ENCODE measurements at places on chromosomes 2 and 18.

- no peak for DNase-seq
These were observed 79.0 kb downstream of the HDAC4 start for GRCh38 chr2:239321596-239322415.

DNA sequence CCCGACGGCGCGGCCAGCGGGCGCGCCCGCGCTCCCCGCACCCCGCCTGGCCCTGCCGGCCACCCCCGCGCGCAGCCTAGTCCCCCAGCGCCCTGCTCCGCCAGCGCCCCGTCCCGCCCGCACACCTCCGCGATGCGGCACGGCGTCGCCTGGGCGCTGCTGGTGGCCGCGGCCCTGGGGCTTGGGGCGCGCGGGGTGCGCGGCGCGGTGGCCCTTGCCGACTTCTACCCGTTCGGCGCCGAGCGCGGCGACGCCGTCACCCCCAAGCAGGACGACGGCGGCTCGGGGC lies 232 bp downstream of the SNED1 start:
- DNase-seq, result no peak

- DNase-seq, result no peak
These were observed 7.3 kb downstream of the TNFRSF11A start for GRCh38 chr18:62332431-62332830.

GRCh38 chr18:13599031-13599430 lies 127.3 kb downstream of the FAM210A start:
- no peak for DNase-seq

DNA sequence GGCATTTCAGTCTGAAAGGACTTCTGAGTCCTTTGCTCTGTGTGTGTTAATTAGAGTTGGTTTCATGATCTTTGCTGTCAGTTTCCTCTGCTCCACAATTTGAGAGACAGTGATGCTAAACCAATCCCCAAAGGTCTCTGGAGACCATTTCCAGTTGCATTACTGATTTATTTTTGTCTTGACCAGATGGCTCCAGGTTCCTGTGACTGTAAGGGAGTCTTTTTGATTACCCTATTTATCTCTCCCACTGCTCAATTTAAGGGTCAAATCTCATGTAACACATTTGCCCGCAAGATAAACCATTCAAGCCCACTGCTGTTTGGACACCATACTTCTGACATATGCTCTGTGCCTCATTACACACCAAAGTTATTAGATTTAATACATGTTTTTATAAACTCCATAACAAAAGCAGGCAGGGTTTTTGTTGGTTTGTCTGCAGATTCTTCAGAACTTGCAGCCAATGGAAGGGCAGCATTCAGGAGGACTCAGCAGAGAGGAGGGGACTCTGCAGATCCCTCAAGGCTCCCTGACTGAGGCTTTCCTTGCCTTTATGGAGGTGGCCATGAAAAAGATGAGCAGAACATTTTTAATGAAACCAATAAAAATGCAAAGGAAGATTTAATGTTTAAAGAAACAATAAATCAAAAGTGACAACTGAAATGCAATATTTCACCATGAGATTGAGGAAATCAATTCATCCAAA lies 889.3 kb upstream of the CELF4 start:
- no peak for DNase-seq

DNA sequence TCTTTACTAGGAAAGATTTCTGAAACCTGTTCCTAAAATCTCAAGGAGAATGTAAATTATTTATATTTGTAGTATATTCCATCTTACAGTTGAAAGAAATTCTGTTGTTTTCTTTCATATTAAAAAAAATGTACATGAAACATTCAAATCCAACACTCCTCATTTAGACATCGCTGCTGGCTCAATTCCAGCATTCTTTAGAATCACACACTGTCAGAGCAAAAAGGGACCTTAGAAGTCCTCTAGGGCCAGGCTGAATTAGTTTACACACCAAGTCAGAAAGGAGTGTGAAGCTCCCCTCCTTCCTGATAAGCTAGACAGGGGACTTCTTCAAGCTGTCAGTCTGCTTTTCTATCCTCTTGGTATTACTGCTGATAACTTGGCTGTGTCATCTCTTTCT lies 158.6 kb upstream of the LTBP1 start:
- DNase-seq, result no peak

DNA sequence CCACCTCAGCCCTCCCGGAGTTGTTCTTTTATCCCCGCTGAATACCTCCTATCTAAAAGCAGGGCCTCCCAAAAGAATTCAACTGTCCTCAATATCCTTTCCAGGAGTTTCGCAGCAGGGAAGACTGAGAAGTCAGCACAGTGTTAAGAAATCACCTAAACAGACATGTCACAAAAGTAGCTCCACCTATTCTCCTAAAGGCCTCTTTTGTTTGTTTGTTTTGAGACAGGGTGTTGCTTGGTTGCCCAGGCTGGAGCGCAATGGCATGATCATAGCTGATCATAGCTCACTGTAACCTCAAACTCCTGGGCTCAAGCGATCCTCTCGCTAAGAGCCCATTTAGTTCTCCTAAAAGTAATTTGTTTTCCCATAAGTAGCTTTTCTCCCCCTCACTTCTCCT lies 53.8 kb downstream of the TEX44 start:
- no peak for DNase-seq

DNA sequence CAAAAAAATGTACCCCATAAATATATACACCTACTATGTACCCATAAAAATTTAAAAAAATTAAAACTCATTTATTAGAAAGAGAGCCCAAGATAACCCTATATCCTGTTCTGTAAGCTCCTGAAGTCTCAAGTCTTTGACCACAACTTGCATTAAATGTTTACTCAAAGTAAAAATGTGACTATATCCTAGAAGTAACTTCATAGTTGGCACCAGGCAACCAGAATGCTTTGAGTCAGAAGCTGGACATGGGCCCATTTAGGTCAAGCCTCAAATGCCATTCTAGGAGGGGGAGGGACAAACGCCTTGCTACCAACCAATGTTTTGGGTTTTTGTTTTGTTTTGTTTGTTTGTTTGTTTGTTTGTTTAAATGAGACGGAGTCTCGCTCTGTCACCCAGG lies 9.3 kb upstream of the TBC1D8 start:
- DNase-seq, result no peak

DNA sequence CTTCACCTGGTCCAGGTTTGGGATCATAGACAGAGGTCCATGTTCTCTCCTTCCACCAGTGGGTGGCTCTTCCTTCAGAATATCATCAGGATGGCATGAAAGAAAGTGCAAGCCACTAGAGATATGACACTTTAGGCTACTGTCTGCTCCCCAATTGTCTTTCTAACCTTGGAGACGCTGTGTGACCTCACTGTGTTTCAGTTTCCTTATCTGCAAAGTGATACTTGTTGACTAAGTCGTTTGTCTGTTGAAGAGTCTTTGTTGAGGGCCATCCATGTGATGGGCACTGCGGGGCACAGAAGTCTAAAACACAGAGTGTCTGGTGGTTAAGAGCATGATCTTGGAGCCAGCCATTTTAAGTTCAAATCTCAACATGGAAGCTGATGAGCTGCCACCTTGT lies 259.9 kb upstream of the THSD7B start:
- no peak for DNase-seq

- DNase-seq, result no peak
These were observed at the start of gene NLRC4 for GRCh38 chr2:32264422-32265105. Gene NLRC4 (minus strand): TSS chr2:32264886. CDS start chr2:32256775, 8,111 bp downstream.

DNA sequence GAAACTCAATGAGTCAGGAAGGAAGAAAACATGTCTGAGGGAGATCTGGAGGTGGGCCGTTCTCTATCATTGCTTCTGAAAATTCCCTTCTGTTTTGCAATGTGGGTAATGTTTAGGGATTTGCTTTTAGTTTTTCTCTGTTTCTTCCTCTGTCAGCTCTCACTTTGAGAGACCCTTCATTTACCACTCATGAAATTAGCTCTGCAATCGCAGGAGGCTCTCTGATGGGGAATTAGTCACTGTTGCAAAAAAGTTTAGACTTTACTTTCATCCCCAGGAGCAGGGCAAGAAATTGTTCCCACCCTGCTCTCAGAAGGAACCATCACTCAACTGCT lies 80.0 kb upstream of the MAP4K3 start:
- no peak for DNase-seq

DNA sequence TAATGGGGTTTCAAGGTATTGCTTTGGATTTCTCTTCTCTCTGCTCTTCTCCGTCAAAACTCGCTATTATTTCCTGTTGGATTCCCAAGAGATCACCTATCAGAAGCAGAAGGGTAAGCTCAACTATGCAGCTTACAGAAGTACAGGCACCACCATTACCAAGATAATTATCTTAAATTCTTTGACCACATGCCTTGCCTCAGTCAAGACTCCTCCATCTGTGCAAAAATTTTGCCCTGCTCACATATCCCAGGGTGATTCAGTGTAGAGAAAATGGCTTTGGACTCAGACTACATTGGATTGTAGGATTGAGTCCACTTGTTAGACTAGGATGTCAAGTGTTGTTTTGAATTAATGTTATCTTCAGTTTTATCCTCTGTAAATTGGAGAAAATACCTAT lies 698.7 kb downstream of the TDRD15 start:
- no peak for DNase-seq

- DNase-seq, result no peak
These were observed 5.4 kb upstream of the SALL3 start for GRCh38 chr18:78974115-78974761.

GRCh38 chr2:28471214-28471613 lies 24.6 kb upstream of the PLB1 start:
- no peak for DNase-seq

- no peak for DNase-seq
These were observed 166.6 kb downstream of the TNS1 start for GRCh38 chr2:217835931-217836891.

GRCh38 chr2:120494446-120494845 lies 148.5 kb downstream of the INHBB start:
- DNase-seq, result no peak

DNA sequence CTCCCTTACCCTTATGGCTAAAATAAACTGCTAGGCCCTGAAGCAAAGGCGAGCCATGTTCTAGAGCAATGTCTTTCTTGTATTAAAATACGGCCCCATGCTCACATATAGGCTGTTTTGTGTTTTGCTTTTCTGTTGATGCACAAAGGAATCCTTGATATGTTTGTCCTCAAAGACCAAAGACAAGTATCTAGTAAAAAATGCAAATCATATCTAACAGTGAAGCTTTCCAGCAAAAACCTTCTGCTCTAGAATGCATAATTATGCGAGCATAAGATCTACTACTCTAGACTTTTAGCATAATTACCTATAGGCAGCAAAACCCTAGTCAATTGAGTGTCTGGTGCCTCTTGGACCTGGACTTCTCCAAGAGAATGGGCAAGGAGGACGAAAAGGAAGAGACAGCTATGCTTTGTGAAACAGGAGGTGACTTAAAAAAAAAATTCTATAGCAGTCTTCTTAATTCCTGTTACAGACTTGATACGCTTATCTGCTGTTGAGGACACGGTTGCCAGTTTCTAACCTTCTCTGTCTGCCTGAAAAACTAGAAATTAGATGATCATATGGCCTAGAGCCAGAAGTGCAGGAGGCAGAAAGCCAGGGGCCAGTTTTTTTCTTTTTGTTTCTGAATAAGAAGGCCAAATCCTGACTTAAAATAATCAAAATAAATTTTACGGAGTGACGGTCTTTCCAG lies 1.5 kb upstream of the AMMECR1L start:
- no peak for DNase-seq

- DNase-seq, result no peak
These were observed 98.5 kb upstream of the BOD1L2 start for GRCh38 chr18:57048351-57048750.

DNA sequence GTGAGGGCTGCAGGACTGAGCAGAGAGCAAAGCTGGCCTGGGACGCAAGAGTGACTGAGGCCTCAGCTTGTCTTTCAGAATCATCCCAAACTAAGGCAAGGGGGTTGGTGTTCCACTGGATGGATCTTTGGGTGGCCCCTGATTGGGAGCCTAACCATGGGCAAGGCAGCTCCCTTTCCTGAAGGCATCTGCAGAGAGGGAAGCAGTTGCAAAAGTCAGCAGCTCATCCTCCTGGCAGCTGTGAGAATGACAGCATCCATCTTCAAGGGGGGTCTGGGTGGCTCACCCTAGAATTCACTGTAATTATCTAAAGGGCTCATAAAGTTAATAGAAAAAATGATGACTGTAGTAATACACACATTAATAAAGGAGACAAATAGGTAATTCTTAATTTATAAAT lies 46.5 kb upstream of the RAB31 start:
- no peak for DNase-seq

DNA sequence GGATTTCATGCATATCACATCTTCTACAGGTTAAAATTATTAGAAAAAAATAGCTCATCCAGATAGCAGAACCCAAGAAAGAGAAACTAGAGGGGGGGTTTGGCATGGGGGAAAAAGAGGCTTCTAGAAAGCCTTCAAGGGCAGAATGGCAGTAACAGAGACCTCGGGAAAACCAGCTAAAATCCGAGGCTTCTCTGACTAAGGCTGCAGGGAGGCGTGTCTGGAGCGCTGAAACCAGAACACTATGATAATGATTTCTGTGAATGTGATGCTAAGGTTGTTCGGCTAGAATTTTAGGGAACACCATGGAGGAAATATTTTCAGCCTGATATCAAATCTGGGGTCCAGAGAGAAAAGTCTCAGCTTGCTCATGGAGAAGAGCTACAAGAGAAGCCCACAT lies 73.0 kb downstream of the ATP8B1 start:
- no peak for DNase-seq

- no peak for DNase-seq
These were observed 372.6 kb downstream of the SOX11 start for GRCh38 chr2:6064757-6065156.

DNA sequence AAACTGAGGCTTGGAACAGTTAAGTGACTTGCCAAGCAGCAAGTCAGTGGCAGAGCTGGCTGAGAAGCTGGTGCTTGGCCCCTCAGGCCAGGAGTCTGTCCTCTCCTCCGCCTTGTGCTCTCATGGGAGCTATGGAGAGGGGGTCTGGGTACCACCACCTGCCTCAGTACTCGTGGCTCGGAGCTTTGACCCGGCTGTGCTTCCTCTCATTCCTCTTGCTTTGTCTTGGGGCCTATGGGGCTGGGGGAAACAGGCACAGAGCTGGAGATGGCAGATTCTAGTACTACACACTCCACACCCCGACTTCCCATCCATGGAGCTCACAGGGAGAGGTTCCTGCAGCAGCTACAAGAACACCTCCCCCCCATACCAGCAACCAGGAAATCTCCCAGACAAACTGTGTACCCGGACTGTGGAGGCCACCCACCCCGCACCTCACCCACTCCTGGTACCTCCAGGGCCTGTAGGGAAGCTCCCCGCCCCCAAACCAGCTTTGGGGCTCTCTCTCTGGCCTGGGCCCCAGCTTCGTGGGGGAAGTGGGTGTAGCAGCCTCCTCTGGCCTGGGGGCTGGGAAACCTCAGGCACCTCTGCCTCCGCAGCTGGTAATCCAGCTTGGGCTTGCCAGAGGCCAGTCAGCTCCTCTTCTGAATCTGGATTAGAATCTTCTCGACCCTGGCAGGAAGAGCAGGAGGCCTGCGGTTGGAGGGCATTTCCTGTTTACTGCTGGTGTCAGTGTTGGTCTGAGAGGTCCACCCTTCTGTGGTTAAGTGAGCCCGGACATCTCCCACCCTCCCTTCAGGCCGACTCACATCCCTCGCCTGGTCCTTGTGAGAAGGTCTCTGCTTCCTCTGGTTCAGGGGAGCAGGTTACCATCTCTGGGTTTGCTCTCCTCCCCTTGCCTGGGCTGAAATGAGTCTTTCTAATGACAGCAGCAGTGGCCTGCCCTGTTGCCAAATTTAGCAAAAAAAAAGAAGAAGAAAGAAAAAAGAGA lies 22.3 kb upstream of the RHOB start:
- no peak for DNase-seq

Measured in posterior cingulate gyrus (tissue), 11 donors.